SK-N-SH (cell line): ENCODE measurements at places on chromosomes 1 and 21.
A peak's percentile ranks its signal among the peaks of the same experiment; 100 is the strongest.

DNA sequence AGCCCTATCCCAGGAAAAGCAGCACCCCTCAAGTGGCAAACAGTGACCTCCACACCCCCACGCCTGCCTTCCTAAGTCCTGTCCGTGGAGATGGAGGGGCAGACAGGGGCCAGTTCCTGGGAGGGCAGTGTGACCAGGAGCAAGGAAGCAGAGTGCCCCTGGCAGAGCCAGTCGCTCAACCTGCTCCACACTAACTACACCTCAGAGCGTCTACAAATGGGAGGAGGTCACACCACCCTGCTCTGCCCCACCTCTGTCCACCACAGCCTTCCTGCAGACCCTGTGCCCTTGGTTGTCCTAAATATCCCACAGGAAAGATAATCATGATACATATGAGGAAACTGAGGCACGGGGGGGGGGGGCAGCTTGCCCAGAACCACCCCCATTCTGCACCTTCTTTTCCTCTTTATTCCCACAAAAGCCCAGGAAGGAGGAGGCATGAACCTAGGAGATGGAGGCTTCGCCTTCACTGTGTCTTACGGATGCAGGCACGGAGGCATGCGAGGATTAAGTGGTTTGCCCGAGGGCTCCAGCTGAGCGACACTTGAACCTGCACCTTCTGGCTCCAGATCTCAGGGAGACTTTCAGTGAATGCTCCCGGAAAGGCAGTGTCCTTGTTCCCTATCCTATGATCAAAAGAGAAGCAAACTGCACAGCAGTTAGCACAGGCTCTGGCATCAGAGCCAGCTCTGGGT, 42.7 kb upstream of the SELENON start:
- DNase-seq: no peak

GRCh38 chr1:39165049-39165448, 39.4 kb upstream of the MACF1 start:
- DNase-seq: no peak

GRCh38 chr1:17081439-17081838, 27.6 kb upstream of the SDHB start:
- DNase-seq: no peak

- no peak for DNase-seq
Observed at GRCh38 chr1:155856257-155856974, 598 bp downstream of the GON4L start.

DNA sequence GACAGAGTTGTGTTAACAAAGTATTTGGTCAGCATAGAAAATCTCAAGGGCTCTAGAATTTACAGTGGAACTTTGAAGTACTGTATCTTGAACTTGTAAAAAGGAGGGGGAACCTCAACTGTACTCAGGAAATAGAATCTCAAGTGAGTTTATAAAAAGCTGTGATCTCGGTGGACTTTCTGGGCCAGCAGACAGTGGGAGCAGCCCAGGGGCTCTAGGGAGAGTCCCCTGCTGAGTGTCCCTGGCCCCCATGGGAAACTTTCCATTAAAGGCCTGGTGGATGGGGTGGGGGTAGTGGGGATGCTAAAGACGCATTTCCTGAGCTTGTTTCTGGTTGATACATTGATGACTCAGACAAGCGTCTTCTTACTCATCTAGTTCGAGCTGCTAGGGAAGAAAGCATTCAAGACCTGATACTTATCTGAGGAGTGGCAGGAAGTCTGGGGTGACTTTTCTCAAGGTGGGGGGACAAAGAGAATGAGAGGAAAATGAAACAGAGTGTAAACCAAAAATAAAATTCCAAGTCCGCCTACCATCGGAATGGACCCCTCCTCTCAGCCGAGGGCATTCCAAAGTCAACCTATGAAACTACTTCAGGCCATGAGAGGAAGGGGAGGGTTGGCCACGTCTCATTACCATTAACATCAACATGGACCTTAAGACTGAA, 65.5 kb downstream of the NID1 start:
- no peak for DNase-seq

- DNase-seq: peak; percentile 21
Observed at GRCh38 chr21:35390013-35390776, 341.1 kb upstream of the RUNX1 start.
